Tibial artery (tissue), 4 donors: ENCODE measurements at places on chromosomes 1 and 21.

DNA sequence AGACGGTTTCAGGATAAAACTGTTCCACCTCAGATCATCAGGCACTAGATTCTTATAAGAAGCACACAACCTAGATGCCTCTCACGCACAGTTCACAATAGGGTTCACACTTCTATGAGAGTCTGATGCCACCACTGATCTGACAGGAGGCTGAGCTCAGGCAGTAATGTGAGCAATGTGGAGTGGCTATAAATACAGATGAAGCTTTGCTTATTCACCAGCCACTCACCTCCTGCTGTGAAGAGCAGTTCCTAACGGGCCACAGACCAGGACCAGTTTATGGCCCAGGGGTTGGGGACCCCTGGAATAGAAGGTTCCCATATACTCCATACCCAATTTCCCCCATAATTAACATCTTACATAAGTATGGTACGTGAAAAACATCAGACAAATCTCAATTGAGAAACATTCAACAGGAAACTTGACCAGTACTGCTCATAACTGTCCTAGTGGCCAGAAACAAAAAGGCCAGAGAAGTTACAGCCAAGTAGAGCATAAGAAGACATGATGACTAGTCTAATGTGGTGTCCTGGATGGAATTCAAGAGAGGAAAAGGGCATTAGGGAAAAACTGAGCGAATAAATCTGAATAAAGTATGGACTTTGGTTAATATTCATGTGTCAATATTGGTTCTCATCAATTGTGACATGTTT, 24.7 kb upstream of the IGSF5 start:
- DNase-seq, result no peak

- no peak for DNase-seq
These were observed 65.4 kb upstream of the TLR5 start for GRCh38 chr1:223208164-223209076.

DNA sequence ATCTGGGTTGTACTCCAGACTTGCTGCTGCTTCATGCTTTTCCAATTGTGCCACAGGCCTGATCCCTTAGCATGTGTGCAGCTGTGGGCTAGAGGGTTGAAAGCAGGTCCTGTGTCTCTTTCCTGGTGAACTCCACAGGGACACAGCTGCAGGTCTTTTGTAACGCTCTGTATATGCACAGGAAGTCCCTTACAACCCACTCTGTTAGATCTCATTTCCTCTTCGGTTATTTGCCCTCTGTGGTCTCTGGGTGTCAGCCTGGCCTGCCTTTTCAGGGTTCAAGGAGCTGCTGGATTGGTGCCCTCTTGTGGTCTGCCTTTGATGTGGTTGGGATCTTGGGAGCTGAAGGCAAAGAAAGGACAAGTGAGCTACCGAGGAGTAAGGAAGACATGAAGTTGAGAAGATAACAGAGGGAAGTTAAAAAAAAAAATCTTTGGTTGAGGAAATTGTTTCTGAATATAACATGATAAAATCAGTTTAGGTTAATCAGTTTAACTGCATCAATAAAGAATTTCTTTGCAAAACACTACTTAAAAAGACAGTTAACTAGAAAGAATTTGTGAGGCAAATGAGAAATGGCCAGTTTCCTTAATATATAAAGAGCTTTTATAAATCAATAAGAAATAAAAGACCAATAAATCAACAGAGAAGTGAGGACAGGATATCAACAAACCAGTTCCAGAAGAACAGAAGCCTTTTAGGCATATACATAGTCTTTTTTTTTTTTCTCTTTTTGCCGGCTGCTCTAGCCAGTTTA, 44.1 kb downstream of the UCK2 start:
- DNase-seq, result no peak

GRCh38 chr1:5836776-5837440, 155.3 kb downstream of the NPHP4 start:
- no peak for DNase-seq

DNA sequence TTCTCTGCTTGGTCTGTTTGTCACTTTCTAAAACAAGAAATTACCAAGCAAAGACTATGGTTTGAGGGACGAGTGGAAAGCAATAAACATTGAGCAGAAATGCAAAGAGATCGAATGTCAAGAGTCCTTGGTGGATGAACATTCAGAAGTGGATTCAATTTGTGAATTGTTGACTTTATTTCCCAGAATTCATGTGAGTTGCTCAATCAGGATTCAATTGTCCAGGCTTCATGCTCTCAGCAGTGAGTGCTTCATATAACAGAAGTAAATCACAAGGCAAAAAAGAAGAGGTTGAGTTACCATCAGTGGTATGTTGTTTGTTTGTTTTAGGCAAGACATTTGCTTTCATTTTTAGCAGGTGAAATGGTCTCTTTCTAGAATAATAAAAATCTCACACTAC, 31.9 kb downstream of the NGF start:
- no peak for DNase-seq

DNA sequence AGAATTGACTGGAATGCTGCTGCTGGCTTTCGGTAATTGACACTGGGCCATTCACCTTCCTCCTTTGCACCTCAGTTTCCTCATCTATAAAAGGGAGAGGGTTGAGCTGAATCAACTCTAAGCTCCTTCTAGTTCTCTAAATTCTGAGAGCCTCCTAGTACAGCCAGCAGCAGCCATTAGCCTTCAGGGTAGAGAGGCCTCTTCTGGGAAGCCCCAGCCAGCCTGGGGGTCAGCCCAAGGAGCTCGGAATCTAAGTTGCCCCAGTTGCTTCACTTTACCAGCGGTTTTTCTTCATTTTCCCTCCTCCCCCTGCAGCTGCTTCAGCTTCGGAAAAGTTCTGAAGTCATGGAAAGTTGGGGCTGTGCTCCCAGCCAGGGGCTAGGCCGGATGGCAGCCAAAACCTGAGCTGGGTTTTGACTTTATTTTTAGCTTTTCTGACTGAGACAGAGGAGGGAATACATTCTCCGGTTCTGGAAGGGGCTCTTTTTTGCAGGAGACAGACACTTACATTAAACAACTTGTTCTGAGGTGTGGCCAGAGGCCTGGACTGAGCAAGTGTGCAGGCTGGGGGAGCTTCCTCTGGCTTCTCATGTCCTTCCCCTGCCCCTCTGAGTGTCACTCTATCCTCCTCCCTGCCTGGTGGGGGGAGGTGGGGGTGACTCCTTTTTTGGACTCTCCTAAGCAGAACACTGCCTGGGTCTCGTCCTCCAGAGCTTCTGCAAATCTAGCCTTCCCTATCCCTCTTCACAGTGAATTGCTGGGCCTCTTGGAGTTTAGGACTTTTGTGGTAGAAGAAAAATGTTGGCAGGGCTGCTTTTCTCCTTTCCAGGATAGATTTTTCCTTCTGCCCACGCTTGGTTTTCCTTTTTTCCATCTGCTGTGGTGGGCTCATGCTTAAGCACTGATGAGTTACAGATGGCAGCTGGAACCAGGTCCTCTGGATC, 14.4 kb downstream of the LMNA start:
- peak; percentile 70 for DNase-seq

DNA sequence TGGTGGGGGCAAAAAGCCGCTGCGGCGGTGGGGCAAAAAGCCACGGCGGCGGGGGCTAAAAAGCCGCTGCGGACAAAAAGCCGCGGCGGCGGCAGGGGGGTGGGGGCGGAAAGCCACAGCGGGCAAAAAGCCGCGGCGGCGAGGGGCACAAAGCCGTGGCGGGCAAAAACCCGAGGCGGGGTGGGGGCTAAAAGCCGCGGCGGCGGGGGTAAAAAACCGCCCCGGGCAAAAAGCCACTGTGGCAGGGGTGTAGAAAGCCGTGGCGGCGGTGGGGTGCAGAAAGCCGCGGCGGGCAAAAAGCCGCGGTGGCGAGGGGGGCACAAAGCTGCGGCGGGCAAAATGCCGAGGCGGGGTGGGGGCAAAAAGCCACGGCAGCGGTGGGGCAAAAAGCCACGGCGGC, 3901.8 kb downstream of the SRGAP2C start:
- no peak for DNase-seq
